ENCODE measurements at places on chromosomes 7 and 10.

GRCh38 chr7:114988026-114988425 lies 66.1 kb downstream of the MDFIC start:
- DNase-seq = no peak

DNA sequence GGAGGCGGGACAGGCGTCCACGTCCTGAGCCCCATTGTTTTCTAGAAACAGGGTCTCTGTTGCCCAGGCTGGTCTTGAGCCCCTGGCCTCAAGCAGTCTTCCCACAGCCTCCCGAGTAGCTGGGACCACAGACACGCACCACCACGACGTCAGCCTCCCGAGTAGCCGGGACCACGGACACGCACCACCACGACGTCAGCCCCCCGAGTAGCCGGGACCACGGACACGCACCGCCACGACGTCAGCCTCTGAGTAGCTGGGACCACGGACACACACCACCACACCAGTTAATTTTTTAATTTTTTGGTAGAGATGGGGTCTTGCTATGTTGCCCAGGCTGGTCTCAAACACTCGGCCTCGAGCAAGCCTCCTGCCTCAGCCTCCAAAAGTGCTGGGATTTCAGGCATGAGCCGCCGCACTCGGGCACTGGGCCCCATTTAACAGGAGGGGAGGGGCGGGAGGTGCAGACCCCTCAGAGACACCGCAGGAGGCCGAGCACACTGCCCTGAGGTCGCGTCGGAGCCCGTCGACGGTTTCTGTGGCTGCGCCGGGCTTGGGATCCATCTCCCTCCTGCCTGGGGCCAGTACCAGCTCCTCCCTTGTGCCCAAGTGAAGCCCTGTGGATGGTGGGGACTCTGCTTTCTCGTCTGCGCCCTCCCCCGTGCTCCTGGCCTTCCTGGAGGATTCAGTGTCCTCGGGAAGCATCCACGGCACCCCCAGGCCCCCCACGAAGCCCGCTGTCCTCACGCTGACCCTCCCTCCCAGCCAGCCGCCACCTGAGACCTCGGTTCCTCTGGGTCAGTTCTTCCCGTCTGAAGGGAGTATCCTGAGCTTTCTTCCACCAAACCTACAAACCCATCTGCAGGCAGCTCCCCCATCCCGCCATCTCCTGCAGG lies 13.0 kb downstream of the FAM20C start:
- DNase-seq = no peak

DNA sequence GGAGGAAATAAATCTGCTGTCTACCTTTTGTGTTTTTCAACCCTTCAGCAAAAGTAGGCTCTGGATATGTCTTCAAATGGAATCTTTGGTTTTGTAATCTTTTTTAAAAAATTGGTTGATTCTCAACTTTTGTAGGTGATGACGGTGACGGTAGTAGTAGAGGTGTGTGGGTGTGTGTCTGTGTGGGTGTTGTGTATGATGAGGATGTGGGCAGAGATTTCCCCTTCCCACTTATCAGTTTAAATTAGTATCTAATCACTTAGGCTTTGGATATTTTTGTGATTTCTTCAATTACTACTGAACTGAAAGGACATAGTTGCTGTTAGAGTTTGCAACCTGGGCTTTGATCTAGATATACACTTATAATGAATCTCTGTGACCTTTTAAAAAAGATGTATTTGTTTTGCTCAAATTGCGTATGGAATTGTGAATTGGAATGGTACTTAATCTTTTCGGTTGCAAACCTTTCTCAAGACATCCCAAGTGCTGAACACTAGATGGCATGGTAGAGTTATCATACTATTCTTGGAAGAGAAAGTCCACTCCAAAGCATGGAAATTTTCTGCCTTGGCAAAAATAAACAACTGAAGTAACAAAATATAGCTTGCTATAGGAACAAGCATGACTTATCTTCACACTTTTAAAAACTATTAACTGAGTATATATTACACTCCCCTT lies 51.9 kb upstream of the A1CF start:
- DNase-seq = no peak

DNA sequence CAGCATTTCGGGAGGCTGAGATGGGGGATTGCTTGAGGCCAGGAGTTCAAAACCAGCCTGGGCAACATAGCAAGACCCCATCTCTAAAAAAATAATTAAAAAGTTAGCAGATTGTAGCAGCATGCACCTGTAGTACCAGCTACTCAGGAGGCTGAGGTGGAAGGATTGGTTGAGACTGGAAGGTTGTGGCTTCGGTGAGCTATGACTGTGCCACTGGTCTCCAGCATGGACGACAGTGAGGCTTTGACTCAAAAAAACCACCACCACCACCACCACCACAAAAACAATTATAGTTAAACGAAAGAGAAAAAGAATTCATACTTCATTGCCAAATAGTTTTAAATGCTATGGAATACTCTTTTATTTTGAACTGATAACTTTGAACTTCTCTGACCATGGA lies 63.4 kb downstream of the VTI1A start:
- DNase-seq = no peak

GRCh38 chr7:13949445-13949844 lies 40.0 kb downstream of the ETV1 start:
- no peak for DNase-seq

DNA sequence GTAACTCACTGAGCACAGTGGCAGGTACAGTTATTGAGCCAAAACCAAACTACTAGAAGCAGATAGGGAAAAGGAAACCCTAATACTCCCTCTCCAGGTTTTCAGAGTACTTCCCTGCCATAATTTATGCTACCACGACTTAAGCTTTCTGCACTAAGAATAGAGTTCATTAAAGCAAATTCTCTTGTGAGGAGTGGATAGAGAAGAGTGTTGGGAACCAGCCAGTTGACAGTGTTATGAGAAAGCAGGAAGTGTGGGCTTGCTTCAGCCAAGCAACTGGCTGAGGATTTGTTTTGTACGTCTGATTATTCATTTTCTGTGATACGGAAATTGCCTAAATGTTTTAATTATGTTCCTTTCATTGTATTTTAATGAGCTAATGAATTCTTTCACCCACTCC lies 280.5 kb downstream of the KIF20B start:
- no peak for DNase-seq

- DNase-seq = peak; percentile 77
Measured at GRCh38 chr7:80324032-80324431, 187.8 kb downstream of the GNAT3 start.

DNA sequence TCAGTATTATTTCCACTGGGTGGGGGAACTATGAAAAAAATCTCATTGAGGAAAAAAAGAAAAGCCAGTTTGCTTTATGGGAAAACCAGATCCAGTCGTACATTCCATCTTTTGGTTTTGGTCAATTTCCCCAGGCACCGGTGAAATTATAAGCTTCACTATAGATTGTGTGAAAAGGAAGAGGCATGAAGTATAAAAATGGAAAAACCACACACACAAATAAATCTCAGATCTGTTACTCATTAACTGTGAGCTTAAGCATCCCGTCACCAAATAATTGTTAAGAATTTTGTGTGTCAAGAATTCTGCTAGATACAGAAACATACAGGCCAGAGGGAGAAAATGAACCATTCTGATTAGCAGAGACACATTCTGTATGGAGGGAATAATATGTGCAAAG lies 405.5 kb upstream of the CELF2 start:
- DNase-seq = no peak

GRCh38 chr10:38146579-38147333 lies 52.6 kb downstream of the ZNF37A start:
- no peak for DNase-seq

DNA sequence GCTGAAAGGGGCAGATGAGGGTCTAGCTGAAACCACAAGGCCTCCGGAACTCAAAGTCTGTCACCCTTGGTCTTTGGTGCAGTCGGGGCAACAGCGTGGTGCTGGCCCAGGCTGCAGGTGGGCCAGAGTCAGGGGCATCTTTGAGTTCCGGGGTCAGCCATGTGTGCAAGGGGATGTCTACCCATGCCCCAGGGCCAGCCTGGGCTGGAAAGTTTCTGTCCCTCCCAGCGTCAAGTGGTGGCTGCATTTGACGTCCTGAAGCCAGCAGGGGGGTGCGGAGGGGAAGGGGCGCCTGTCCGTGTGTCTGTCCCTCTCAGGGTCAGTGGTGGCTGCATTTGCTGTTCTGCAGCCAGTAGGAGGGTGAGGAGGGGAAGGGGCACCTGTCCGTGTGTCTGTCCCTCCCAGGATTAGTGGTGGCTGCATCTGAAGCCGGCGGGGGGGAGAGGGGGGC lies 638 bp downstream of the BRAT1 start:
- DNase-seq = no peak

- no peak for DNase-seq
Measured at GRCh38 chr10:64332551-64332950, 811.4 kb downstream of the REEP3 start.

DNA sequence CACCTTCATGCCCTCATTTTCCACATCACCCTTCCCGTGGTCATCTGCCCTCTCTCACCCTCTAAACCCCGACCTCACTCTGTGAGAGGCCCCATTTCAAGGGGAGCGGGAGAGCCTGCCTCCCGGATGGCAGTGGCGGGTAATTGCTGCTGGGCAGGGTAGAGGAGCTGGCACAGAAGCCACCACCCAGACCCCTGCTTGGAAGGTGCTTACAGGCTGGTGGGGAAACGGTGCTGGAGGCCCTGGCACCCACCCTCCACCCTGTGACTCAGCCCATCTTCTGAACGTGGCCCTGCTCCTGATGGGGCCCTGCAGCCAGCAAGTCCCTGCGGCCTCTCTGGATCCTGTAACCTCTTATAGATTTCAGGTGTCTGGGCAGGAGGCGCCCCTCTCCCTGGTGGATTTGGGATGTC lies 10.6 kb upstream of the PWWP2B start:
- DNase-seq = no peak

DNA sequence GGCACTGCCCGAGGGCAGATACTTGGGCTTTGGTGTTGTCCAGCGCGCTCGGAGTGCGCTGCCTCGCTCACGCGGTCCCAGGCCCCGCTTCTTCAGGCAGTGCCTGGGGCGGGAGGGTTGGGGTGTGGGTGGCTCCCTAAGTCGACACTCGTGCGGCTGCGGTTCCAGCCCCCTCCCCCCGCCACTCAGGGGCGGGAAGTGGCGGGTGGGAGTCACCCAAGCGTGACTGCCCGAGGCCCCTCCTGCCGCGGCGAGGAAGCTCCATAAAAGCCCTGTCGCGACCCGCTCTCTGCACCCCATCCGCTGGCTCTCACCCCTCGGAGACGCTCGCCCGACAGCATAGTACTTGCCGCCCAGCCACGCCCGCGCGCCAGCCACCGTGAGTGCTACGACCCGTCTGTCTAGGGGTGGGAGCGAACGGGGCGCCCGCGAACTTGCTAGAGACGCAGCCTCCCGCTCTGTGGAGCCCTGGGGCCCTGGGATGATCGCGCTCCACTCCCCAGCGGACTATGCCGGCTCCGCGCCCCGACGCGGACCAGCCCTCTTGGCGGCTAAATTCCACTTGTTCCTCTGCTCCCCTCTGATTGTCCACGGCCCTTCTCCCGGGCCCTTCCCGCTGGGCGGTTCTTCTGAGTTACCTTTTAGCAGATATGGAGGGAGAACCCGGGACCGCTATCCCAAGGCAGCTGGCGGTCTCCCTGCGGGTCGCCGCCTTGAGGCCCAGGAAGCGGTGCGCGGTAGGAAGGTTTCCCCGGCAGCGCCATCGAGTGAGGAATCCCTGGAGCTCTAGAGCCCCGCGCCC lies at the start of gene NPY:
Gene NPY (plus strand): TSS at position 294 of the 802 bp plus-strand sequence. CDS start 1,051 bp downstream, outside the sequence.
- DNase-seq = no peak

GRCh38 chr10:94083662-94084265 lies 90.0 kb downstream of the PLCE1 start:
- no peak for DNase-seq

DNA sequence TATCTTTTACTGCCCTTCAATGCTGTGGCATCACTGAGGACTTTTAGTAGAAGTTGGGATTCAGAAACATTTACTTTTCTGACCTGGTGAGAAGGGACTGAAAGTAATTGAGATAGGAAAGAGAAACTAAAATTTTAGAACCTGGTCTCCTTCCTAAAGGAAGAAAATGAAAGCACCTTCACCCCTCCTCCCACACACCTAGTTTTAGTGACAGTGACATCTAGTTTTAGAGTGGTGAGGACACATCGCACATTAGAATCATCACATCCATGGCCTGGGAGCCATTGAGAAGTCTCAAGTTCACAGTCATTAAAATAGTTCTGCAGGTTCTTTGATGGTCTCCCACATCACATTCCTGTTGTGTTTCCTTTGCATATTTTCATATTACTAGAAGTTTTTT lies 16.1 kb downstream of the TAS2R41 start:
- no peak for DNase-seq
